Kidney (tissue), 22 donors: ENCODE measurements at places on chromosomes 12 and 14.

- DNase-seq: no peak
Measured at GRCh38 chr12:104709692-104710435, 248.2 kb downstream of the SLC41A2 start.

GRCh38 chr12:43766291-43766690 is 7.5 kb downstream of the IRAK4 start:
- peak; percentile 9 for DNase-seq

GRCh38 chr12:72075401-72075800 is 136.8 kb downstream of the TPH2 start:
- no peak for DNase-seq

DNA sequence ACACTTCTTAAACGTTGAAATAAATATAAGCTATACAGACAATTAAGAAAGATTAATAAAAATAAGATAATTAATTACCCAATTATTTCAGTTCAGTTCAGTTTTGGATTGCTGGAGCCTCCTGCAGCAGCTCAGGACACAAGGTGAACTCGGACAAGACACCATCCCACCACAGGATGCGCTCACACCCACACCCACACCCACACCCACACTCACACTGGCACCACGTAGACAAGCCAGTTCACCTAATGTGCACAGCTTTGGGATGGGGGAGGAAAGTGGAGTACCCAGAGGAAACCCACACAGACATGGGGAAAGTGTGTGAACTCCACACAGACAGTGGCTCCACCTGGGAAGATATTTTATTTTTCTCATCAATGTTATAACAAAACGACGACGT is 32.1 kb downstream of the EMP1 start:
- no peak for DNase-seq

DNA sequence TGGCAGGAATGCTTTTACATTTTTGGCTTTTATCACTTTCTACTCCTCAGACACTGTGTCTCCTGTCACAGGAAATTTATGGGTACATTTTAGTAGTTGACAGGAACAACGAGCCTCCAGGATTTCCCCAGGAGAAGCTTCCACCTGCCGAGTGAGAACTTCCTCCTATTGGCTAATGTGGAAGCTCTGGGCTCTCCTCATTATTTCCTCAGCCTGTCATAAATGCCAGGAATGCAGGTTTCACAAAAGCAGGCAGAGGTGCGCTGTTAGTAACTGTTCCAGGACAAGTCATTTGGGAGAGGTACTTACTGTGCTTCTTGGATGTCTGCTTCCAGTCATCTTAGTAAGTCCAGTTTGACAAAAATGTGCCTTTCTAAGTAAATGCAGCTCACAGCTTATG is 19.1 kb upstream of the DCP1B start:
- DNase-seq: no peak

DNA sequence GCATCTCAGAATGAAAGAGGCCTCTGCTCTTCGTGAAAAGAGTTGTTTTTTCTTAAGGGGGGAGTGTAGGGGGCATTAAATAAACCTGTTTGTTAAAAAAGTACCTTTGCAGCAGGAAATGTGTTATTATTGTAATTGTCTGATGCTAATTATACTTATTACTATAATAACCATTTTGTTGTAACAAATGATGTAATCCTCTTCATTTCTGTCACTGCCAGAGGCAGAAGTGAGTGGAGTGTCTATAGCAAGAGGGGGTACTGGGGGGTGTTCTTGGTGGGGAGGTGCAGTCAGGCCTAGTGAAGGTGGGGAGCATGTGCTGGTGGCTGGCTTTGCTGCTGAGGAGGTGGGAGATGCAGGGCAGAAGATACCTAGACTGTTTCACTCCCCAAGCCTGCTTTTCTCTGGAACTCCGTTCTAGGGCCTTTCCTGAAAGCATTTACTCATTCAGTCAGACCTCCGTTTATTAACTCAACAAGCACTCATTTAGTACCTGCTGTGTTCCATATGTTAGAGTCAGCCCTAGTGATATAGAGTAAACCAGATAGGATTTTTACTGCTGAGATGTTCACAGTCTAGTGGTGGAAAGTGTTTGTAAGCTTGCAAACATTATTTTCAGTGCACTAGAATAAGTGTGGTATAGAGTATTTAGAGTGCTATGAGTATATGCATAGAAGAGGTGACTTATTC is 77.5 kb upstream of the CISTR start:
- DNase-seq: no peak

DNA sequence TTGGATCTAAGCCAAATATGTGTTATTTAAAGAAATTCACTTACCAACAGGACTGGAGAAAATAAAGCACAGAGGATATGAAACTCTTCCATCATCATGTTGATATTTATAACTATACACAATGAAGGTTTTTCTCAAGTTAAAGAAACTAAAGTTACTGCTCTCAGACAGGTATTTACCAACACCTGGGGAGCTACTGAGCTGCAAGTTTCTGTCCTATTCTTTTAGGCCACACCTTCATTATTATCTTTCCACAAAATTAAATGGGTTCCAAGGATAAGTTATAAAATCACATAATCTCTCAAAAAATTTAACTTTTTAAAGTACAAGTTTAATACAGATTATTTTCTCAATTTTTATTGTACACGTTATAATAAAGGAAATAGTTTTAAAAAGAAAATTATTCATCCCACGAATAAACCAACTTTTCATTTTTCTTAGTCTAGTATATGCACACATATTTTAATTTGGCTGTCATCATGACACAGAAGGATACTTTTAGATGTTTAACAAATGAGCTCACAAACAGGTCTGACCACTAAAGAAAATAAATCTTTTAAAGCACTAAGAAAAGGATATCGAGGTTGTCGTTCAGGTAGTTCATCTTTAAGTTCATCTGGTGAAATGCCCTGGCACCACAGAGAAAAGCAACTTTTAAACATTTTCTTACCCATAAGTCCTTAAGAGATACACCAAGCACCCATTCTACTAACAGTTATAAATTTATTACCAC is 7.8 kb downstream of the GMFB start:
- no peak for DNase-seq

DNA sequence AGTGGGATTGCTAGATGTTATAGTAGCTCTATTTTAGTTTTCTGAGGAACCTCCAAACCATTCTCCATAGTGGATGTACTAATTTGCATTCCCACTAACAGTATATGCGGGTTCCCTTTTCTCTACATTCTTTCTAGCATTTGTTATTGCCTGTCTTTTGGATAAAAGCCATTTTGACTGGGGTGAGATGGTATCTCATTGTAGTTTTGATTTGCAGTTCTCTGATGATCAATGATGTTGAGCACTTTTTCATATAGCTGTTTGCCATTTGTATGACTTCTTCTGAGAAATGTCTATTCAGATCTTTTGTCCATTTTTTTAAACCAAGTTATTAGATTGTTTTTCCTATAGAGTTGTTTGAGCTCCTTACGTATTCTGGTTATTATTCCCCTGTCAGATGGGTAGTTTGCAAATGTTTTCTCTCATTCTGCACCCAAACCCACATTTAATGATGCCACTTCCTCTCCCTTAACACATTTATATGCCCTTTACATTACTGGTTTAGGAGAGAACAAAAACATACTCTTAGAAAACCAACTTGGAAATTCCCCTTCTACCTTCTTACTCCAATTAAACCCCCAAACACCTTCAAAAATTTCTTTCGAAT is 48.2 kb downstream of the NELL2 start:
- no peak for DNase-seq

DNA sequence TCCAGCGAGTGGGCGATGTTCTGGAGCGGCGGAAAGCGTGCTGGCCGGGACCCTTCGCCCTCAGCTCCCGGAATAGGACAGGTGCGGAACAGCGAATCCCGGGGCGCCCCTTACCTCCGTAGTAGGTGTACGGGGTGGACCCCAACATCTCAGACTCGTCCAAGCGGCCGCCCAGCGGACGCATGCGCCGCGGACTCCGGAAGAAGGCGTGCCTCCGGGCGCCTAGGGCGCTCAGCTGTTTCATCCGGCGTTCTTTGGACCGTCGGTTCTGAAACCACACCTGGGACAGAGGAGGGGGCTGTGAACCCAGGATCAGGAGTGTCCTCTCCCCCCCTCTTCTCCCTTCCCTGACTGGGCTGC is 4.5 kb downstream of the LHX5 start:
- no peak for DNase-seq

DNA sequence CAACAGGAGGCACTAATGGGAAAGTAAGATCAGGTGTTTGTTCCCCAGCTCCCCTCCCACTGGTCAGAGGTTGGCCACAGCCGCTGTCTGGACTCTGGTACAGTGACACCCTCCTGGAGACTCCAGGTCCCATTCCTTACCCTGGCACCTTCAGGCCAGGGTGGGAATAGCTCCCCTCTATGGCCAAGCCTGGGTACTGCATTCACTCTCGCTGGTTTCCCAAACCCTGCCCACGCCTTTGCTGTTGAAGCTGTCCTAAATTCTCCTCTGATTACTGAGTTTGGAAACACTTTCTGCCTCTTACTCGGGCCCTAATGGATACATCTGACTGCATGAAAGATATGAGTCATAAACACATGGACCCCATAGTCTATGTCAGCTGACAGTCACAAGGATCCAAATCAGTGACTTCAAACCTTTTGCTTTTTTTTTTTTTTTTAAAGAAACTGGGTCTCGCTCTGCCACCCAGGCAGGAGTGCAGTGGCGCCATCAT is 17.9 kb downstream of the HRK start:
- DNase-seq: no peak

- DNase-seq: no peak
Measured at GRCh38 chr14:74444866-74445265, 18.9 kb upstream of the SYNDIG1L start.

- no peak for DNase-seq
Measured at GRCh38 chr12:76119887-76120286, 35.4 kb upstream of the NAP1L1 start.

DNA sequence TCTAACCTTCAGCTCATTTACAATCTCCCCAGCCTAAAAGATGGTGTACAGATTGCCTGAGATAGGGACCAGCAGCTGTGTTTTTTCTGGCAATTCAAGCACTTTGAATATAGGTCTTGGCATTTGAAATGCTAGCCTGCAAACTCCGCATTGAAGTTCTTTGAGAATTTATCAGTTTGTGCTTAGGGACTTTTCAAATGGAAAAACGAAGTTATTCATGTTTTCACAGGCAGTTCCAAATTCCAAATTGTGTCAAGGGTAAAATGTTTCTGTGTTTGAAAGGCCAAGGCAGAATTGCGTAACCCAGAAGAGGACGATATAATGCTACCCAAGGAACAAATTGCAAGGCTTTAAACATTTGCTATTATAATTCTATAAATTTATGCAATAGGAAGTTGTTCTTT is 168.9 kb upstream of the RASSF8 start:
- DNase-seq: no peak

- DNase-seq: no peak
Measured at GRCh38 chr12:115666168-115666567, 611.3 kb downstream of the MED13L start.

DNA sequence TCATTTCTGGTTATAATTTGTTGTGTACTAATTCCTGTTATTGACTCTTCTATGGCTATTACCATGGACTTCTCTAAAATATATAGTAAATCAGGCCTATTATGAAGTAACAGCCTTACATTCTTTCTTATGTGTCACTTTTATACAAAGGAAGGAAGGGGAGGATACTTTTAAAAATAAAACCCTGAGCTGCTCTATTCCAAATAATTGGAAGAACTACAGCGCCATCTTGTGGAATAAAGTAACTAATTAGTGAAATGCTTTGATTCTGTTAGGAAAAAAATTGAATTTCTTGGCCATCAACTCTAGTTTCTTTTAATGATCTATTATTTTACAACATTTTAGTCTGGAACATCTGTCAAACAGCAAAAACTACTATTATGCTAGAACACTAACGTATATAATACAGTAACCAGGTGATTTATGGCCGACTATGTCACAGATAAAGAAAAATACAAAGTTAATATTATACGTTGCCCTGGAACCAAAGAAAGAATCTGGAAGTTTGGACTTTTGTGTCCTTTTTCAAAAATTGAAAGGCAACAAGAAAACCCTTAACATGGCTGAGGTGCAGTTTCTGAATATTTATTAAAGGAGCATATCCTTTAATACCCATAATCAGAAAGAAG is 55.0 kb upstream of the NELL2 start:
- no peak for DNase-seq

DNA sequence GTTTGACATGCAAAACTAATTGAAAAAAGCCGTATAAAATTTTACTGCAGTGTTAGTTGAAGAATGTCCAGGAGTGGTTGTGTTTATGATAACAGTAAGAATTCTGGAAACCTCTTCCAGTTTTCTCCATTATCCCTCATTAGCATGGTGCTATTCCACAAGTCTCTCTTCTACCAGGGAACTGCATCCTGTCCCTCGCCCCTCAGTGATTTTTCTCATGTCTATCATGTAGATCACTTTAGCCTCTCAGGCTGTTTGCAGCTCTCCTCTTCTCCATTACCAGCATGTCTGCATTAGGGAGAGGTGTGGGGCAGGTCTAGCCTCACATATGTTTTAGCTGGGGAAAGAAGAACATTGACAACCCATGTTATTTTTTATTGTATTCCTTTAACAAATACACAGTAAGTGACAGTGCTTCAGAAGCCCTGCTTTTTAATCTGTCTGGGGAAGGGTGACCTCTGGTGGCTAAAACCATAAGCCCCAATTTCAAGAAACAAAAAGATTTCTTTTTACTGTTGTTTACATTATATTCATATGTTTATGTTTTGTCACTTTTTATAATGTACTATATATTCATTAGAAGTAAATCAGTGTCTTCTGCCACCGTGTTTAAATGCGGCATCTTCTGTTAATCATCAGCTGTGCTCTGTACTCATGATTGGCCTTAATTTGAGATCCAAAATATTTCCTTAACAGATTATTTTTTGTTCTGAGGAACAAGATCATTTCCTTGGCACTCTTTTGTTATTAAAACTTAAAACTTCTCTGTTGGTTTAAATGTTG is 70.7 kb downstream of the RASSF8 start:
- peak; percentile 62 for DNase-seq

DNA sequence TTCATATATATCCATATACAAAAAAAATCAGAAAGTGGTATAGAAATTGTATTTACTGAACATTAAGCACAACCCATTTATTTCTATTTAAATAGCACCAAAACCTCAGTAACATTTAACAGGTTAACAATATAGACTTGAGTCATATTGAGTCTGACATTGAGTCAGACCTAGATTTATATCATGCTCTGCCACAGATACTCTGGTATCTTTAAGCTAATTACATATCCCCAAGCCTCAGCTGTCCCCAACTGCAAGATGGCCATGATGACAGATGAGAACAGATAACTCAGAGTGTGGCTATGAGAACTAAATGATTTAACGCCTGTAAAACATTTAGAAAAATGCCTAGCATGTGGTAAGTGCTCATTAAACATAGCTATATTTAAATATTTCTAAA is 40.3 kb downstream of the IFNG start:
- DNase-seq: no peak
